AG10803 (cell line): ENCODE measurements at places on chromosomes 5 and 9.

DNA sequence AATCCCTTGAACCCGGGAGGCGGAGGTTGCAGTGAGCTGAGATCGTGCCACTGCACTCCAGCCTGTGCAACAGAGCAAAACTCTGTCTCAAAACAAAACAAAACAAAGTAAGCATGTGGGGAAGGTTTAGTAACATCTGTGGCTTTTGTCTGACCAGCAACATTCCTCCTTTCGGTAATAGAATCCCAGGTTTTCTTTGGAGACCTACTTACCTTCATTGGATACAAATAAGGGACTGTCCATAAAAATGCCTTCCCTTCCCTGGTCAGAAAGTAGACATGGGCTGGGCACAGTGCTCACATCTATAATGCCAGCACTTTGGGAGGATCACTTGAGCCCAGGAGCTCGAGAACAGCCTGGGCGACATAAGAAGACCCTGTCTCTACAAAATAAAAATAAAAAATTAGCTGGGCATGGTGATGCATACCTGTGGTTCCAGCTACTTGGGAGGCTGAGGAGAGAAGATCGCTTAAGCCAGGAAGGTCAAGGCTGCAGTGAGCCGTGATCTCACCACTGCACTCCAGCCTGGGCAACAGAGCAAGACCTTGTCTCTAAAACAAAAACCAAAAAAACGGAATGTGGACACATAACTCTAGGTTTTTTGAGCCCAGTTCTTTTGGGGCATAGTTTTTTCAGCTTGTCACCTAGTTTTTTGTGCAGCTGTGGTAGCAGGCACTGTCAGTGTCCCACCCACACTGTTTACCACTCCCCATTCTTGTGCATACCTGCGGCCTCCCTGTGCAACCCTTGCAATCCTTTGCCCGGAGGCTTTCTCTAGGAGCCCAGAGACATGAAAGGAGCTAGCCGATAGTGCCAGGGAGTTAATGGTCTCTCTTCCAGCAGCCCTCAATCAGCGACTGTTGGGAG lies 9.0 kb upstream of the SPINK4 start:
- DNase-seq: peak; percentile 12

- peak; percentile 46 for DNase-seq
Observed at GRCh38 chr5:142830241-142831008, 60.2 kb downstream of the ARHGAP26 start.

GRCh38 chr5:36561601-36562000 lies 44.8 kb upstream of the SLC1A3 start:
- DNase-seq: no peak

- no peak for DNase-seq
Observed at GRCh38 chr5:132011622-132012343, at the start of gene ACSL6. ACSL6 (minus strand) TSS chr5:132011658; CDS start chr5:132011553, 105 bp downstream.

DNA sequence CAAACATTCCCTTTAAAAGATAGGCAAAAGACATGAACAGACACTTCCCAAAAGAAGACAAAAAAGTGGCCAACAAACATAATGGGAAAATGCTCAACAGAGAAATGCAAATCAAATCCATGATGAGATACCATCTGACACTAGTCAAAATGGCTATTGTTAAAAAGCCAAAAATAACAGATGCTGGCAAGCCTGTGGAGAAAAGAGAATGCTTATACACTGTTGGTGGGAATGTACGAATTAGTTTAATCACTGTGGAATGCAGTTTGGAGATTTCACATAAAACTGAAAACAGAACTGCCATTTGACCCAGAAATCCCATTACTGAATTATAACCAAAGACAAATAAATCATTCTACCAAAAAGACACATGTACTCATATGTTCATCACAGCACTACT lies 58.3 kb upstream of the WDR41 start:
- DNase-seq: peak; percentile 11

DNA sequence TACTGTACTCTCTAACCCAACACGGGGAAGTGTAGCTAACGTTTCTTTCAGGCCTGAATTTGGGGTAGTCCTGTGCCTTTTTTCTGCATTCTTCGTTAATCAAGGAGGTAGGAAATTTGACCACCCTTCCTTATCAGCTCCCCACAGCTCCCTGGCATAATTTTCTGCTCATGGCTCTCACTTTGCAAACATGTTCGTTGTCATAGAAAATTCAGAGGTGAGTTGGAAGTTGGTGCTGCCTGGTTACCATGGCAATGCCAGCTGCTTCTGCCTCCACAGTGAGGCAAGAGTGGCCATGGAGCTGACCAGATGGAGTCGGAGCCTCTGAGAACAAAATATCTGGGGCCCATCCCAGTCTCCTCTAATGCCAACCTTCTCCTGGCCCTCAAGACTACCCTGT lies 116.6 kb upstream of the BOD1 start:
- DNase-seq: no peak

DNA sequence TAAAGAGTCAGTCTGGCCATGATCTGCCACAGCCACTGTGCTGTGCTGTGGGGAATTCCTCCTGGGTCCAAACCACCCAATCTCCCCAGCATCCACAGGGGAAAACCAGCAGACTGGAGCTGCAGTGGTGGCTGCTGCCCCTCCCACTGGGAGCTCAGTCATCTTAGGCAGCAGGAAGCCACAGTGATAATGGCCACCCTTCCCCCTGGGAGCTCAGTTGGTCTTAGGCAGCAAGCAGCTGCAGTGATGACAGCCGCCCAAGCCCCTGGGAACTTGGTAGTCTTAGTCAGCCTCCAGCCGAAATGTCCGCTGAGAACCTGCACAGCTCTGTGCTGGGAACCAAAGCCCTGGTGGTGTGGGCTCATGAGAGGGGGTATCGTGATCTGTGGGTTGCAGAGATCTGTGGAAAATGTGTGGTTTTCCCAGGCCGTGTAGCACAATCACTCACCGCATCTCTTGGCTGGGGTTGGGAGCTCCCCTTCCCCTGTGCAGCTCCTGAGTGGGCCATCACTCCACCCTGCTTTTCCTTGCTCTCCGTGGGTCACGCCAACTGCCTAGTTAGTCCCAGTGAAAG lies 38.4 kb upstream of the SMIM15 start:
- DNase-seq: peak; percentile 2

DNA sequence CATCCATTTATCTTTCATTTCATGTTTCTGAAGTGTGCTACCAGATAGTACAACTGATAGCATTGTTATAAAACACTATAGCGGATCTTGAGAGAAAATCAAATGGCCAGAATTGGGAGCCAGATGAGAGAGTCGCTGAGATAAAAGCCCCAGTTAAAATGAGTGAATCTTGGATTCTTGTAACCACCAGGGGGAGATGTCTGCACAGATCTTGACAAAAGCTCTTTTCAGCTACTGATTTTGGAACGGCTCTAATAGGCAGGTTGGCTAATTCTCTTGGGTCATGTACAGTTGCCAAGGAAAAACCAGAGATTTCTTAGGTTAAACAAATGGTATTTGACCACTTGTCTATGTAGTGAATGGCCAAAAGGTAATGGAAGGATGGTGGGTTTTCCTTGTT lies 21.7 kb downstream of the F2RL2 start:
- peak; percentile 72 for DNase-seq

DNA sequence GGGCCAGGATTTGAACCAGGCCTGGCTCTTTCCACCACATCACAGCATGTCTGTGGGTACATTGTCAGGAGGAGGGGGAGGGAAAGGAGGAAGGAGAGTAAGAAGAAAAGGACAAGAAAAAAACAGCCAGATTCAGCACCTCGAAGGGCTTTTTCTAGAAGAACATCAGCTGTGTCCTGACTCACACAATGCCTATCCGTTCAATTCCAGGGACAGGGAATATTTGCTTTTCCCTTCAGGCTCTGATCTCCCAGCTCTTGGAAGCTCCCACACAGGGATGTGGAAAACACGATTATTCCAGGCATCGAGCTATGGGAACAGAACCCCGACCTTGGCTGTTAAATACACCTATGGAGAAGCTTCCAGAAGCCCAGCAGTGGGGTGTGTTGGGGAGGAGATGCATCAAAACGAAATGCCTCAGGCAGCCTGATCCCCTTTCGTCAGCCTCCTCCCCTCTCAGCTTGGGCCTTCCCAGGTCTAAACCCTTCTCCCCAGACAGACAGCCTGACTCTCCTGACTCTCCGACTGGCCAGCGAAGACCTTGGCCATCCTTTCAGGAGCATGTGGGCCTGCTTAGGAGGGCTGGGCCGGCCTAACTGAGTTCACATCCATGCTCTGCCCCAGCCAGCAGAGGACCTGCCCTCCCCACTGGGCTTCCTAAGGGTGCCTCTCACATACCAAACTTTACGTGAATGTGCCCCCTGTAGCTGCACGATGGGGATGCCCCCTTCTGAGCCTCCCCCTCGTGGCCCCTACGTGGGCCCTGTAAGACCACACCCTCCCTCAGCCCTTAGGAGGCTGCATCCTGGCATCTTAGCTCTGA lies 54.4 kb downstream of the NEURL1B start:
- DNase-seq: no peak

DNA sequence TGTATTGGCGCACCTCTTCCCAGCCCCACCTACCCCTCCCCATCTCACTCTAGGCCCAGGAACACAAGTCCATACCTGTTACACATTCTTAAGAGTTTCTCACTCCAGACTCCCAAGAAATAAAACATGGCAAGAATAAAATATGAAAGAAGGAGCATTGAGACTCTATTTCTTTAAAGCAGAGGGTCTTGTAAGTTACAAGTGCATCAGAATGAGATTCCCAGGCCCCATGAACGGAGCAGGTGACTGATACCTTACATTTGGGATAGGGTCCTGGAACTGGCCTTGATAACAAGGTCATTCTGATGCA lies 5.7 kb downstream of the EGR1 start:
- DNase-seq: no peak

GRCh38 chr9:34514816-34515215 lies 8.0 kb downstream of the ENHO start:
- no peak for DNase-seq

DNA sequence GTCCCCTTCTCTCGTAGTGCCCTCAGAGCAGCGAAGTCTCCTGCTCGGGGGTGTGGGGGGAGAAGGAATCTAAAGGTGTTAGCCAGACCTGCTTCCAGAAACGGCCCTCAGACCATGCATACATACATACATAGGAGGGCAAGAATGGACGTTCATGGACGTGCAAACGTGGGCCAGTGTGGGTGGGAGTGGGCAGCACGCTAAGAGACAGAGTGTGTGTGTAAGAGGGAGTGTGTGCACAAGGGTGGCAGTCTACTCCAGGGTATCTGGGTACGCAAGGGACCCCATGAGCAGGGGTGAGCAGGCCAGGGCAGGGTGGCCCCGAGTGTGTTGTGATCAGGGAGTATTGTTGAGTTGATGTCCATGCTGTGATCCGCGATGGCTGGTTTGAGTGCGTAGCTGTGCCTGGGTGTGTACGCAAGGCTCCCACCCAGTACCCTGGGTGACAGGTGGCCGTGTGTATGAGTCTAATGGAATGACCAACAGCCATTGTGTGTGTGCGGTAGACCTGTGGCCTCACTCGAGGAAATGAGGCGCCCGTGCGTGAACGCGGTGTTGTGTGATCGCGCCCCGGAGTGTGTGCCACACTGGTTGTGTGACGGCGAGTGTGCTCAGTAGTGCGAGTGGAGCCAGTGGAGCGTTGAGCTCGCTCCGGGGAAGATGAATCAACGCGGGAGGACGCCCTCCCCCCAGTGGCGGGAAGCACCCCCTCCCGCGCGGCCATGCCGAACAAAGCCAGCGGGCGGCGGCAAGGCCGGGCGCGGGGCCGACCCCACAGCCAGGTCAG lies 826 bp downstream of the GPRIN1 start:
- no peak for DNase-seq
